ENCODE measurements at places on chromosomes 12 and 14. TPM values are rescaled to one million over a fixed set of nuclear protein-coding genes. Genes with fewer than 3 reads are reported as not detected.

DNA sequence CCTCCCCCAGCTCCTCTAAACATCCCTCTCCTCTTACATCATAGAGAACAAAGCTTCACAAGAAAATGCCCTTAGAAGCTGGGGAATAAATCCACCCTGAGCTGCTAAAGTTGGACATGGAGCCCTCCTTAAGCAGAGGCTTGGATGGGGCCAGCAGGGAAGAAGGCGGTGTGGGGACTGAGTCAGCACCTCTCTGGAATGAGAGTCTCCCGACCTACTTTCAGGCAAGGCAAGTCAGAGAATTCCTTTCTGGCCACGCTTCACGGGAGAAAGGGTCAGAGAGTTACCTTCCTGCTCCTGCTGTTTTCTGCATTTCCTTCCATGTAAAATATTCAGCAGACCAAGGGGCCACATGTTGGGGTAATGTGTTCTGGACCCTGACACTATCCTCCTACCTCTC is 113.3 kb upstream of the PRB2 start:
- DNase-seq, result no peak

The TPPP2 gene
- 0.62 TPM for total RNA-seq

The ZNF891 gene
- 2.0 TPM for total RNA-seq

GRCh38 chr14:93137864-93138263 is 22.1 kb upstream of the ITPK1 start:
- DNase-seq, result no peak

The GPR132 gene
- not detected for total RNA-seq

DNA sequence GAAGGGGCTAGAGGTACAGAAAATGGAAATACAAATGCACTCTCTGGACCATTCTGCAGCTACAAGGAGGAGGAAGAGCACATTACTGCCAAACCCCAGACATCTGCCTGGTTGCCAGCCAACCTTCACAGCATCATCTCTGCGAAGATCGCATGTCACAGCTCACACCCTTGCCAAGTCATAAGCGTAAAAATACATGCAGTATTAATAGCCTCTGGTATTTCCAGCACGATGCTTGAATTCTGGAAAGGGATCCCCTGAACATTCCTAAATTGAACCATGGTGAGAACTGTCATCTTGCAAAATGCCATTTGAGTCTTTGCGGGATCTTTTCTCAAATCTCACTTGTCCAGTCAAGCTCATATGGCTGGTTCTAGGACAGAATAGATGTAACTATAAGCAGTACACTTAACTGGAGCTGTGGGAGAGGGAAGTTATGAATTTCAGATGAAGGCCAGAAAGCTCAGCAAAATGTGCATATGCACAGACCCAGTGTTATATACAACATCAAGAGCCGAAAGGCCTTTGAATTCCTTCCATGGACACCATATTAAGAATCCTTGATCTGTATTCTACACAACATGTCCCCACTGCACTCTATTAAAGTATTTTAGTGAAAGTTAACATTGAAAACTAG is 211.6 kb downstream of the DUSP6 start:
- DNase-seq, result no peak

GRCh38 chr12:5376591-5377207 is 55.2 kb upstream of the NTF3 start:
- no peak for DNase-seq

DNA sequence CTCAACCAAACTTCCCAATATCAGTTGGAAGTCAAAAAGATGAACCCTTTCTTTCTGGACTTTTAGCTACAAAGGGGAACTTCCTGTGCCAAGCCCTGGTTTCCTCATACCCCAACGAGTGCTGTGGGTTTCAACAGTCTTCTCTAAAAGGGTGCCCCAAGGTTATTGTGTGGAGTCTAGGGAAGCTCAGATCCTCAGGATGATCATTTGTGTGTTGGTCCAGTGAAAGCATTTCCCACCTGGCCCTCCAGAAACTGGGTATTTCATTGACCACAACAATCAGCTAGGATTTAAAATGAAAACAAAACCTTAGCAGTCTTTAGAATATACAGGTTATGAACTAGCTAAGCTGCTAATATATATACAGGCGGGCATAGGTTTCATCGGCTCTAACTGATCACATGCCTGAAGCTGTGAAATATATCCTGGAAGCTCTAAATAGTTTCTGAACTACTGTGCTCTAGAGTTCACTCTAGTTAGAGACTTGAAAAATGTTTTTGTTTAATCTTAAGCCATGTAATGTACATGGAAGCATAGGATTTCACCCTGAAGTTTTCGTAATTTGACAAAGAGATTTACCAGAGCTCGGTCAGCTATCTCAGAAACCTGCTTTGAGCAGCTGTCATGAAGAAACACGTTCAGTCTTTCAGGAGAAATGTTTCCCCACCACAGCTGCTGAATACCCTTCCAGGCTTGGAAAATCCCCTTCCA is 29.6 kb downstream of the P2RX4 start:
- no peak for DNase-seq

DNA sequence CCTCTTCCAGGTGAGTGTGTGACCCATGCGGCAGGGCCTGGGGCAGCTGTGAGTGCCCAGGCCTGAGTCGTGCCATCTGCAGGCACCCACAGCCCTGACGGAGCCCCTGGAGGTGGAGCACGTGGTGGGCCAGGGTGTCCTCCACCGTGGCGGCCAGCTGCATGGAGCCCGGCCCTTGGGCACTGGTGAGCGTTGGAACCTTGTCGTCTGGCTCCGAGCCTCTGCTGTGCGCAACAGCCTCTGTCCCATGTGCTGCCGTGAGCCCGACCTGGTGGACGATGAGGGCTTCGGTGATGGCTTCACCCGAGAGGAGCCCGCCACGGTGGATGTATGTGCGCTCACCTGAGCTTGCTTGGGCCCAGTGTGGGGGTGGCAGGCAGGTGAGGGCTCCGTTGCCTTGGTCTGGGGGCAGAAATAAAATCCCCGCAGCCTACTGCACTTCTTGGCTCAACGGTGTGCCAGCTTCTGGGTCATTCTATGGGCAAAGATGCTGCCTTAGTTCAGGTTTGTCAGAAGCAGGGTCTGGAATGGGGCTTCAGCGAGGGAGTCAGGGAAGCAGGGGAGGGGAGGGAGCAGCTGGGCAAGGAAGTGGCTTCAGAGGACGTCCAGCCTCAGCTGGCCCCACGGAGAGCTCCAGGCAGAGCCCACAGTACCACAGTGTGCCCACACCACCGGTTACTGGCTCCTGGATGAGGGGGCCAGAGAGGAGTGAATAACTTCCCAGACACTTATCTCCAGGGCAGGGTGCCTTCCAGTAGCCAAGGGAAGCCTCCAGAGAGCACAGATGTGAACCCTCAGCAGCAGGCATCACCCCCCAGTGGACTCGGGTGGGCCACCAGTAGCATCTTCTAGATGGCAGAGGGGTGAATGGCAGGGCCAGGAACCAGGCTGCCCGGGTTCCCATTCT is 1.2 kb upstream of the ARL6IP4 start:
- DNase-seq, result no peak

The SIX1 gene
- total RNA-seq, result 0.41 TPM

DNA sequence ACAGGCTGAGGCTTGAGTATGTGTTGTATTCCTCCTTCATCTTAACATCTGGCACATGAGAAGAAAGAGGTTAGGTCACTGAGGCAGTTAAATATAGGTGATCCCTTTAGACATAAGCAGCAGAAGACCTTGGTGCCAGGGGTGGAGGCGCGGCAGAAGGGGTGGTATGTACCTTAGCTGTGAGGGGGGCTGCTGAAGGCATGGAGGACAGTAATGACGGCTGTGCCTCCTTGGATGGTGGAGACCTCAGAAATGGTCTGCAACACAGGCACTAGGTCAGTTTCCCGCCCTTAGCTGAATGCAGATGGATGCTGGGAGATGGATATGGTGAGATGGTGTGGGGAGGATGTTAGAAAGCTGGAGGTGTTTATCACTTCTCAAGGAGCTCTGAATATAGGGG is 1.5 kb upstream of the PNMA1 start:
- no peak for DNase-seq
